ENCODE measurements at places on chromosomes 3 and 15.

DNA sequence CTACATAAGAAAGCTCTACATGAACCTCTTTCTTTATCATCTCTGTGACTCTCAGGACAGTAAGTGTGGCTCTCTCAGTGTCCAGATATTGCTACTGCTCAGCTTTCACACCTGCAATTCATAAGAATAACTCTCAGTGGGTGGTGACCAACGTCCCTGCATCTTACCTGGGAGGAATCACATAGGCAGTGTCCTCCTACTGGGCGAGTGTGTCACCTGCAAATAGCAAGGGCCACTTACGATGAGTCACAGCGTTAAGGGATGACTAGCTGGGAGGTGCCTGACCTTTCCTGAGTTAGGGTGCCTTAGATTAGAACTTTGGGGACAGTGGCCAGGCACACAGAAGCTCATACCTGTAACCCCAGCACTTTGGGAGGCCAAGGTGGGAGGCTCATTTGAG, 90.8 kb upstream of the C3orf80 start:
- no peak for DNase-seq

GRCh38 chr3:16935781-16936180, 51.0 kb downstream of the PLCL2 start:
- DNase-seq, result no peak

- no peak for DNase-seq
These were observed 62.9 kb downstream of the FNDC3B start for GRCh38 chr3:172102123-172102882.

DNA sequence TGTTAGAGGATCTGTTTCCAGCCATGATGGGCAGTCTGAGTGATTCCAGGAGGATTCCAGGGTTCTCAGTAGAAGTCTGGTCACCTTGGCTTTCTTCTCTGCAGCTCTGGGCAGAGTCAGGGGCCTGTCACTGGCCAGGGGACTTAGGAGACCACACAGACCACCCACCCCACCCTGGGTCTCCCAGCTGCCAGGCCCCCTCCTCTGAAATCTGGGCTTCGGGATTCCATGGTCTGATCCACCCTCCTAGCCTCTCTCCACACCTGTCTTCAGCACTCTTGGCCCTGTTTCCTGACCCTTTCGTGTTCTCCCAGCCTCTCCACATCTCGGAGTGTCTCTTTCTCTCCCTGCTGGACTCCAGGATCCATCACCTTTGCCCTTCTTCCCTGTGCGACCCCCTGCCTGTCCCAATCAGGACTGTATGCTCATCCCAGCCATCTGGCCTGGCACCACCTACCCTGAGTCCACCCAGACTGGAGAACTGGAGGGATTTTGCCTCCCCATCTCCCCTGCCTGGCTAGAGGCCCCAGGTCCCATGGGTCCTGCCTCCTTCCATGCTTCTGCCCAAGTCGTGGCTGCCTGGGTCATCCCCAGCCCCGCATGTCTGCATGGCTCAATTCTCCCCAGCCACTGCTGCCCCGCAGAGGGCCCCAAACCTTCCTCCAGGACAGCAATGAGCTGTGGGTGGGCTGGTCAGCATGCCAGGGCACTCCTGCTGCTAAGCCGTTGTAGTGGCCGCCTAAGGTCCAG, 34.3 kb downstream of the GOLGA6L10 start:
- no peak for DNase-seq

DNA sequence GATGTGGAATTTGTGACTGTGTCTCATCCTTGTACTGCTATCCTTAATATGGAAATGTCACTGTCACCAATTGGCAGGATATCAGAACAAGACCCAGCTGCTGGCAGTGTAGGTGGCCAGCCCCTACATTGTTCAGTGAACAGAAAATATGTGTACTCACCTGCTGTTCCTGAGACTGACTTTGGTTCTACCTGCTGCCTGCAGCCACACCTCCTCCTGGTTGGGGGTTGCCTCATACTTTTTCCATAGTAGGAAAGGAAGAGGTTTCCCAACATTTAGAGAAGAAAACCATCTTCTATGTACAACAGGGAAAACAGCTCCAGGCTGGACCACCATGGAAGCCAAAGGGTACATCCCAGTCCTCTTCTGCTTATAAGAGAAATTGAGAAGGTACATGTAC, 35.9 kb downstream of the SLC12A1 start:
- no peak for DNase-seq

DNA sequence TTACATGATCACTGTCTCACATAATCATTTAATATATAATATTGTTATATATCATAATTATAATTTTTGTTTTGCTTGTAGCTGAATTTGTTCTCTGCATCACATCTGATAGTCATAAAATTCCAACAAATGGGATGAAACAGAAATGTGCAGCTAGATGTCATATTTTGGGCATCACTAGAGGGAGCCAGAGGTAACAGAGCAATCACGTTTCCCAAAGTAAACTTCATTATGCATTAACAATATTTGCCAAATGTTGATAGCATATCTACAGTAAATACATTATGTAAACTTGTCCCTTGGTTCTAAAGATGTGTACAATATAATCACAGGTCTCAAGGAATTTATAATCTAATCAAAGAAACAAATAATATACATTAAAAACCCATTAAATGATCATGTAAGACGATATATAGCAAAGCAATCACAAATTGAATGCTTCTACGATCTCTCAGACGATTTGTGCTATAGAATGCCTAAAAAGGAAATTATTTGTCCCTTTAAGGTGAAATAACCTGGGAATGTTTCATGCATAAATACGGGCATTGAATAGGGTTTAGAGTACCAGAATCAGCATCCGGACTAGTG, 234.2 kb upstream of the MCTP2 start:
- DNase-seq, result no peak

DNA sequence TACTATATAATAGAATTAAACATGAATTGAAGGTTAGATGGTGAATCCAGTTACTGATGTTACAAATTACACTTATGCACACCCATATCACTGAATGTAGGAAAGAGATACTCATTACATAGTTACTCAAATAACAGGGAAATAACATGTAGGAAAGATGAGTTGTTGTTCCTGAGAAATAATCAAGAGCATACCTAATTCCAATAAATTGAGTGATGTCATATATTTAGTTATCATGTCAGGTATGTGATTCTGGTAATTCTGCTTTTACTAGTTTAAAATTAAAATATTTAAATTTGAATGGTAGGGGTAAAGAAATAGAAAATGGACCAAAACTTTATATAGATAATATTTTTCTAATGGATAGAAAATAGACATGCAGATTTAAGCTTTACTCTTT, 102.6 kb upstream of the MYZAP start:
- DNase-seq, result no peak

- no peak for DNase-seq
These were observed 93.7 kb downstream of the ABI3BP start for GRCh38 chr3:100899440-100900091.

DNA sequence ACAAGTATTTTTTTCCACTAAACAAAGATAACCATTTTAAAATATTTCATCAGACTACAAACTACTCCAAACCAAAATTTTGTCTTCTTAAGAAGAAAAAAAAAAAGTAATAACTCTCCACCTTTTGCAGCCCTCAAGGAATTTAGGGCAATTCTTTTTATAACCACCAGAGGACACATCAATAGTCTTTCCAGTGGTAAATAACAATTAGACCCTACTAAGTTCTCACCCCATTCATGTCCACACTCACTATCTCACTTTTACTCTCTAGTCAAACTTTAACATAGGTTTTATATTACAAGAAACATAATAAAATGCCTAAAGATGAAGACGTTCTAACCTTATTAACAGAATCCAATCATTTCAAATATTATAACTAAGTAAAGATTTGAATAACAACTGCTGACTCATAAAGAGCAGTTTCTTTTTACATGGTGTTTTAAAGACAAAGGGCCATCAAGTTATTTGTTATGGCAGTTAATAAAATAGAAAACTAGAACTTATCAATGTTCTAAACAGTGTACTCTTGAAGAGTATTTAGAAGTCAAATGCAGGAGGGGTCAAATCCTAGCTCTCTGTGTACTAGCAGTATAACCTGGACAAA, 33.0 kb downstream of the CCDC39 start:
- no peak for DNase-seq

DNA sequence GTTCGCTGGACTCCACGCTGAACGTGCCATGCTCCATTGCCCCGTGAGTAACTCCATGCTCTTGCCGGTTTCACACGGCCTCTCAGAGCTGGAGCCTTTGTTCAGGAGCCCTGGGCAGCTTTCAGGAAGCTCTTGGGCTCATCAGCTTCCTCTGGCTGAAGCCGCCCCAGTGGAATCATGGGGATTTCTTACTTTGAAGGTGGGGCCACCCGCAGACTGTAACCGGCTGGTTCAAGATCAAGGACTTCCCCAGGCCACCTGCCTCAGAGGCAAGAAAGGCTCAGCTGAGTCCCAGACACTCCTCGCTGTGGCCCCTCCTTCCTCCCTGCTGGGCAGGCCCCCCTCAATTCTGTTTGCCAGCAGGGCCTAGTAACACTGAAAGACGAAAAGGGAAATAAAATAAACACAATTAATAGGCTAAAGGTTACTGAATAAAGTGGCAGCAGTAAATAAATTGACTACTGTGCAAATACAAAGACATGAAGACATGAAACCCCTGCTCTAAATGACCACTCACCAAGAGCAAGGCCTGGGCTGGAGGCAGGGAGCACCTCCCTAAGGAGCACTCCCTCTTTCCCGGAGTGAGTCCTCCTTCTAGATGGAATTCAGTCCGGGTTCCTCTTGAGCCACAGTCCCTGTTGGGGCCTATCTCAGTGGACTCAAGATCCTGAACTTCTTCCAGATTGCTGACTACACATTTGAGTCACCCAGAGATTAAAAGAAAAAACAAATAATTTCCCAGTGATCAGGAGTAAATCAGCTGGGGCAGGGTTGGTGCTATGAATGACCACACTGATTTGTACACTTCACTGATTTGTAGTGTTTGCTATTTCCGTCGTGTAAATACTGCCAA, 51.0 kb downstream of the ZDHHC19 start:
- DNase-seq, result no peak

DNA sequence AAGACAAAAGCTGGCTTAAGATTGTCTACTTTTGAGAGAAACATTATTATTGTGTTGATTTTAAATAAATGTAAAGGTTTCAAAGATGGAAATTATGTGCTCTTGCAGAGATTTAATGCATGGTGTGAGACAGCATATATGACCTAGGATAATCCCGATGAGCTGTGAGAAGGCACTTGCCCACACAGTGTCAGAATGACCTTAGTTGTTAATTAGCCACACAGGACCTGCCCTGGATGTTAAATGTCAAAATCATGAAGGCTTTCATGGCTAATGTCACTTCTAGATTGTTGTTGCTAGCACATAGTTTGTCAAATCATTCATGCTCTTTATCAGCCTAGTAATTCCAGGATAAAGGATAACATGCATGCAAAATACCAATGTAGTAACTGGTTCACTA, 135.3 kb upstream of the GAP43 start:
- no peak for DNase-seq

GRCh38 chr3:186772701-186773417, 10.5 kb upstream of the EIF4A2 start:
- DNase-seq, result no peak

GRCh38 chr15:26191193-26191592, 328.1 kb upstream of the ATP10A start:
- DNase-seq, result no peak

DNA sequence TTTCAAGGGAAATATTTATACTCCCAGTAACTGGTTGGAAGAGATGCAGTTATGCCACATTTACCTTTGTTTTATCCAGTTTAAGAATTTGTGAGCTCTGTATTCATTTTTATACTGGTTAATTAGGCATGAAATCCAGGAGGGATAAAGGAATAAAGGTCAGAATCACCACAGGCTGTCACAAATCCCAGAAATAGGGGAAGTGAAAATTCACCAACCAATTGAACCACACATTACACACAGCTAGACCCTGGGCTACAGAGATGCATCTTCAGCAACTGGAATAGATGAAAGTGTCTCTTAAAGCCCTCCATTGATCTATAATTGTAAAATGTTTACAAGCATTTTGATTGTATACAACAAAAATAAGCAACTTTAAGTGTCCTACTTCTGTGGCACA, 18.5 kb downstream of the SERPINI1 start:
- no peak for DNase-seq

DNA sequence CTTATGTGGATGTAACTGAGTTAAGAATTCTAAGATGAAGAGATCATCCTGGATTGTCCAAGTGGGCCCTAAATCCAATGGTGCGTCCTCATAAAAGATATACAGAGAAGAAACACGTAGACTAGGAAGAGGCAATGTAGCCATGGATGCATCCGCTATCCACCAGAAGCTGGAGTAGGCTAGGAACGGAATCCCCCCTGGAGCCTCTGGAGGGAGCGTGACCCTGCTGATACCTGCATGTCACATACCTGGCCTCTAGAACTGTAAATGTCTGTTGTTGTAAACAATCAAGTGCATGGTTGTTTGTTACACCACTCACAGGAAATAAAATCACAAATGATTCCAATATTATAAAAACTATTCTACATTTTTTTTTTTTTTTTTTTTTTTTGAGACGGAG, 254.5 kb upstream of the RORA start:
- DNase-seq, result no peak

DNA sequence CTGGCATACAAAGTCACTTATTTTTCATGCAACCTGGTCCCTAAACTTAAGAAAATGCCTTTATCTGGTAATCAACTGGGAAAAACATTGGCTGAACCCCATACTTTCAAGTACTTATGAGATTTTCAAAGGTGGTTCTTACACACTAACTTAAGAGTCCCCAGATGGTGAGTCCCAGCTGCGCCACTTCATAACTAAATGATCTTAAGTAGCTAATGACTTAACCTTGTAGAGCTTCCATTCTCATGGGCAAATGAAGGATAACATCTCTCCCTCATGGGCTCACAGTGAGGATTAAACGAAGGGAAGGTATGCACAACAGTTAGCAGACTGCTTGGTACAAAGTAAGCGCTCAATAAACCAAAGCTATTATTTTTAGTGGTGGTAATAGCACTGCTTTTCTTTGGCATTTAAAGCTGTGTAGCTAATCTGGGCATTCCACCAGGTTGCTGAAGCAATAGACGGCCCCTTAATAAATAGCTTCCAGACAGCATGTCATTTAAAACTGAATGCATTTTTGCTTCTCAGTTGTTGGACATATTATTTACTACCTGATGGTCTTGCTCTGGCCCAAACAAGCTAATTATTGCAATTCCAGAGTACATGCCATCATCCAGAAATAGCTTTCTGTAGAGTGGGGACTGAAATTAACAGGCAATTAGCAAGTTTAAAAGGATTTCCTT, 55.4 kb downstream of the LIPC start:
- DNase-seq, result no peak

DNA sequence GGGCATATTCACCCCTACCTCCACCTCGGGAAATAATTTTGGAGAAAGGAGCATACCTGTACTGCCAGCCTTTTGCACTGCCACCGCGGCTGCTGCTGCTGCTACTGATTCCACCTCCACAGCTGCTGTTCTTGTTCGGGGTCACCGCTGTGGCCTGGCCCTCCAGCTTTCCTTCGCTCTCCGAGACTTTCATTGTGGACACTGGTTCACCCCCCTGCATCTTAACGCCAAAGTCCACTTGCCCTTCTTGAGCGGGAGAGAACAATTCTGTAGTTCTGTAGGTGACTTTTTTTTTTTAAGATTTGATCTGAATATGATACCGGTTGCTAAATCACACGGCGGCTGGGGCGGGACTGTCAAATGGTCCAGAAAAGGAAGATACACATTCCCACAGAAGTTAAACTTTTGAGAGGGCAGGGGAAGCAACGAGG, 701 bp downstream of the OSBPL11 start:
- no peak for DNase-seq

- no peak for DNase-seq
These were observed 18.8 kb downstream of the NBEAL2 start for GRCh38 chr3:46998121-46998851.

GRCh38 chr3:122101646-122102045, 46.5 kb downstream of the CD86 start:
- no peak for DNase-seq

- no peak for DNase-seq
These were observed 44.9 kb upstream of the SLC6A6 start for GRCh38 chr3:14357463-14357862.

- DNase-seq, result no peak
These were observed at the start of gene GRAMD2A for GRCh38 chr15:72197460-72198355. TSS of gene GRAMD2A (minus strand) at chr15:72197787.

All from cortex of kidney (tissue), 1 donor.